Activated T-cell treated with anti-CD3 and anti-CD28 coated beads, Interleukin-2, amount 50 U/mL, for 4 hours (primary cell): ENCODE measurements at places on chromosomes 7 and 10. TPM values are rescaled to one million over a fixed set of nuclear protein-coding genes. Genes with fewer than 3 reads are reported as not detected.

- DNase-seq = no peak
Observed at GRCh38 chr10:75836064-75836463, 404.6 kb downstream of the LRMDA start.

STRIP2 gene
- 51.6 TPM for total RNA-seq

GRCh38 chr10:6476989-6477388 is 103.1 kb downstream of the PRKCQ start:
- DNase-seq = no peak

TMEM196 gene
- total RNA-seq = not detected
